ENCODE measurements at places on chromosomes 11 and 22. TPM values are rescaled to one million over a fixed set of nuclear protein-coding genes. Genes with fewer than 3 reads are reported as not detected.

The GAL3ST3 gene
- total RNA-seq, result 0.28 TPM

The ACAT1 gene
- total RNA-seq, result 69.0 TPM

The SERHL2 gene
- total RNA-seq, result 5.8 TPM

The GLYAT gene
- not detected for total RNA-seq

The SOX6 gene
- total RNA-seq, result 2.0 TPM

The CDC42BPG gene
- total RNA-seq, result 15.9 TPM

The PANX3 gene
- total RNA-seq, result not detected

The NADSYN1 gene
- 55.8 TPM for total RNA-seq

The TESMIN gene
- total RNA-seq, result 9.6 TPM
